ENCODE measurements at places on chromosomes 5 and 9.

- no peak for DNase-seq
These were observed 8.4 kb upstream of the ZNF354C start for GRCh38 chr5:179051784-179052183.

GRCh38 chr5:83721953-83722901 is 1.6 kb upstream of the HAPLN1 start:
- peak; percentile 89 for DNase-seq

DNA sequence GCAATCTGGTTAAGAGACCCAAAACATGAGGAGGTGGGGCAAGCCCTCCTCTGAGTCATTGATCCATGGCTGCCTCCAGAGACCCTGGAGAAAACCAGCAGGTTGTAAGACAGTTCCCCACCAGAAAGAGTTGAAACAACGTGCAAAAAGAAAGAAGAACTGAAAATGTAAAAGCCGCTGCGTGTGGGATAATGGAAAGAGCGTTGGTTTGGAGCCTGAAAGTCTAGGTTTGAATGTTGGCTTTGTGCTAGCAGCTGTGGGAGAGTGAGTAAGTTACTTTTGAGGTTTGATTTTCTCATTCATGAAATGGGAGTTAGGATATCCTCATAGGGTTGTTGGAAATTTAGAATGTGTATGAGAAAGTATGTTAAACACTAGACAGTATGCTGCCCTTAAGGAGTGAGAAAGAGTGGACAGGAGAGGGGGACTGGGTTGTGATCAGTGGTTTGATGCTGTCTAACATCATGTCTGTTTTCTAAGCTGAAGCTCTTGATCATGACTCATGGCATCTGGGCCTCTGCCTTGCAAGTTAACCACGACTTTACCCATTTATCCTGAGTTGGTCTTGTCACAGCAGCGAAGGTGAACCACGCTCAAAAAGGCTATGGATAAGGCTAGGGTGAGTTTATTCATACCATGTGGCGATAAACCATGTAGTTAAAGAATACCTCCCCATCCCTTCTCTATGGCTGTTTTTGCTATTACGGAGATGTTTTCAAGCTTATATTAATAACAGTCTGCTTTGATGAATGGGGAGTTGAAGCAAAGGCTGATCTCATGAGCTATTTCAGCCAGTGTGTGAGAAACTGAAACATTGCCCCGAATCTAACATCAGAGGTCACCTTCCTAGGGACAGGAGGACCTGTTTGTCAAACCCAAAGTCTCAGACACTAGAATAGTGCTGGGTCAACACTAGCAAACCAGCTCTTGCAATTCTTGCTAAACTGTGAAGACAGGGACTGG is 41.3 kb downstream of the ZNF366 start:
- DNase-seq, result no peak

DNA sequence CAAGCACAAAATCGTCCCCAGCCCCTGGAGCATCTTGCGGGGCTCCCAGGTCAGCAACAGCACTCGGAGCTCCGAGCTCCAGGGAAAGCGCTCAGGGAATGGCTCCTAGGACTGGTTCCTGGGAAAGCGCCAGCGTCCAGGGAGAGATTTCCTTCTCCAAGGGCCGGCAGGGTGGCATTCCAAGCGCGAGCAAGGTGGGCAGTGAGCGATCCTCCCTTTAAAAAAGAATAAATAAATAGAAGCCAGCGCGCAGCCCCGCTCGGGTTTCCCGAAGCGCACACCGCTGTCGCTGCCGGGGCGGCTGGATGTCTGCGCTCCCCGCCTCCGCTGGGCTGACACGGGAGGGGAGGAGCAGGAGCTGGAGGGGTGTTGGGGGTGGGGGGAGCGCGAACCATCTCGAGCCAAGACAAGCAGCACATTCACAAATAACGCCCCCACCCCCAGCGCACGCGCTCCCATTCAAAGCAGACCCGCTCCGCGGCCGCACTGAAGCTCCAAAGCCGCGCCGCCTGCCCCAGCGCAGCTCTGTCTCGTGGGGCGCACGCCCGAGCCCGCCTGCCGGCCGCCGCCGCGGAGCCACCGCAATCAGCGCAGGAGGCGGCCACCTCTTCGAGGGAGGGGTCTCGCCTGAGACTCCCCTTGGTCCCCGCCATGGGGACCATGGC is 327.4 kb downstream of the SH3GL2 start:
- peak; percentile 24 for DNase-seq

DNA sequence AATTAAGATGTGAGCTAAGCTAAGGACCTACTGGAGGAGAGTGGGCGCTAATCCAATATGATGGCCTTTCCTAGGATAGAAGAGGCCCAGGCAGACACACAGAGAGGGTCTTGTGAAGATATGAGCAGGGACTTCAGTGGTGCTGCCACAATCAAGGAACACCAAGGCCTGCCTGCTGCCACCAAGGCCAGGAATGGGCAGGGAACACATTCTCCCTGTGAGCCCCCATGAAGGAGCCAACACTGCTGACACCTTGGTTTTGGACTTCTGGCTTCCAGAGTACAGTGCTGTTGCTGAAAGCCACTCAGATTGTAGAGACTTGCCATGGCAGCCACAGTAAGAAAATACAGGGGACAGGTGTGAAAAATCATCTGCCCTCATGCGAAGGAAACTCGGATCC is 73.1 kb upstream of the IRX1 start:
- no peak for DNase-seq

GRCh38 chr5:137834498-137835049 is 33.1 kb upstream of the MYOT start:
- no peak for DNase-seq

DNA sequence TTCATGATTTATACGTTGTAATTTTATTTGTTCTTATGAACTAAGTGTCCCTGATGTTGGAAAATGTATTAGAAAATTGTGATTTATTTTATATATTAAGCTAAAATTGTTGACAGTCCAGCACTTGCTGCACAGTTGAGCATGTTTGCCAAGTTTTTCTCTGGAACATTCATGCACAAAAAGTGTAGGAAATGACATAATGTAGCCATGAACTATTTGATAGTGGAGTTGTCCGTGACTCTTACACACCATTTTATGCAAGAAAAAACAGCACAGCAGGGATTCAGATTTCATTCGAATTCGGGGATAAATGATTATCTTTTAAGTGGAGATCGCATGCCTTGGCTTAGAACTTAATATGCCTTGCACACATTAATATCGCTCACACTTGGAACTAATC is 708.6 kb upstream of the WWC1 start:
- no peak for DNase-seq

GRCh38 chr5:130279386-130279785 is 375.1 kb downstream of the CHSY3 start:
- no peak for DNase-seq

GRCh38 chr9:135221951-135222631 is 134.6 kb downstream of the OLFM1 start:
- no peak for DNase-seq

DNA sequence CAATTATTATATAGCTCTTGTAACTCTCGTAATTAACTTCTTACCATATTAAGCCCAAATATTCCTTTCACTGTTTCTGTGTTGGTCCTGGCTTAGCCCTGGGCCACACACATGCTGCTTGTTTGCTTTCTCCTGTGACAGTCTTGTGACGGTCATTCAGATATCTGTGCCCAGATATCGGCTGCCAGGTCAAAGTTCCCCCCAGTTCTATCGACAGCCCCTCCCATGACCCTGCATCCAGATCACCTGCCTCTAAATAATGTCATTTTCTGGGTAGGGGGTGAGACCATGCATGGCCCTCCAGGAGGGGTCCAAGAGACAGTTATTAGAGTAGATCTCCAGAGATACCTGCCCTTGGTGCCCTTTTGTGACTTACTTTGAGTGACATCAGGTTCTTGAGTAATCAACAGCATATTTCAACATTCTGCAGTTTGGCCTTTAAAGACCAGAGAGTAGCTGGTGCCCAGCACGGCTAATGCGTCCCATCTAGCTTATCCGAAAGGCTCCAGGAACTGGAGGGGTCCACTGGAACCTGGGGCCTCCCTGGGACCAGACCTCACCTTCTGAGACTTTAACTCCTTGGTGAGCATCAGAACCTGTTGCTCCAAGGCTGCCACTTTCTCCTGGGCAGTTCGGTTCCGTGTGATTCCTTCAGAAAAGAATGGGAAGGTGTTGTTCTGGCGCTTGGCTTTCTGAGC is 26.9 kb downstream of the TBC1D2 start:
- no peak for DNase-seq

GRCh38 chr5:165405340-165405739 is 1899.9 kb downstream of the MAT2B start:
- no peak for DNase-seq

GRCh38 chr5:19880458-19880857 is 107.5 kb downstream of the CDH18 start:
- no peak for DNase-seq

GRCh38 chr5:124754206-124754927 is 7.9 kb upstream of the ZNF608 start:
- peak; percentile 58 for DNase-seq

GRCh38 chr9:22052376-22052945 is 43.4 kb upstream of the CDKN2B start:
- DNase-seq, result no peak

DNA sequence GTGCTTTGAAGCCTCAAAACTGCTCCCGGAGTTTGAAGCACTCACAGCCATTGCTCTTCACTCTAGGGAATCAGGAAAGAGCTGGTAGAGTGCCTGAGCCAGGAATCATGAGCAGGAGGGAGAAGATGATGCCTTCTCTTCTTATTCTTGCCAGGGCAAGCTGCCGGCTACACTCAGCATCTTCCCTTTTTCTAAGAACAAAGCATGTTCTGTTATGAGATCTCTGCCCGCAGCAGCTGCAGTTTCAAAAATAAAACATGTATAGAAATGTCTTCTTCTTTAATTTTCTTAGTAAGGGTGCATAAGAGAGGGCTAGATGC is 57.9 kb upstream of the RICTOR start:
- no peak for DNase-seq

GRCh38 chr5:32094691-32095090 is 79.4 kb downstream of the GOLPH3 start:
- DNase-seq, result no peak

DNA sequence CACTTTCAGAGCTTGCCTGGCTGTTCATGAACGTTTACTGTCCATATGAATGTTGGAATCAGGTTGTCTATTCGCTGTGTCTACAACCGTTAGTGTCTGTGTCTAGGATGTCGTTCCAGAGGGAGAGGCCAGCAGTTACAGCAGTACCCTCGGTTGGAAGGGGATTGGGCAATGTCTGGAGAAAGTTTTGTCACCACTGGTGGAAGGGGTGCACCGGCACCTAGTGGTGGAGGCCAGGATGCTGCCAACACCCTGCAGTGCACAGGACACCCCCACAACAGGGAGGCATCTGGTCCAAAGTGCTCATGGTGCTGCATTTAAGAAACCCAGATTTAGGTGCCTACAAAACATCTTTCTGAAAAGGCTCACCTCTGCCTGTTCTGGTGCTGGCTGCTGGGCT is 220.7 kb downstream of the FANCC start:
- DNase-seq, result no peak

DNA sequence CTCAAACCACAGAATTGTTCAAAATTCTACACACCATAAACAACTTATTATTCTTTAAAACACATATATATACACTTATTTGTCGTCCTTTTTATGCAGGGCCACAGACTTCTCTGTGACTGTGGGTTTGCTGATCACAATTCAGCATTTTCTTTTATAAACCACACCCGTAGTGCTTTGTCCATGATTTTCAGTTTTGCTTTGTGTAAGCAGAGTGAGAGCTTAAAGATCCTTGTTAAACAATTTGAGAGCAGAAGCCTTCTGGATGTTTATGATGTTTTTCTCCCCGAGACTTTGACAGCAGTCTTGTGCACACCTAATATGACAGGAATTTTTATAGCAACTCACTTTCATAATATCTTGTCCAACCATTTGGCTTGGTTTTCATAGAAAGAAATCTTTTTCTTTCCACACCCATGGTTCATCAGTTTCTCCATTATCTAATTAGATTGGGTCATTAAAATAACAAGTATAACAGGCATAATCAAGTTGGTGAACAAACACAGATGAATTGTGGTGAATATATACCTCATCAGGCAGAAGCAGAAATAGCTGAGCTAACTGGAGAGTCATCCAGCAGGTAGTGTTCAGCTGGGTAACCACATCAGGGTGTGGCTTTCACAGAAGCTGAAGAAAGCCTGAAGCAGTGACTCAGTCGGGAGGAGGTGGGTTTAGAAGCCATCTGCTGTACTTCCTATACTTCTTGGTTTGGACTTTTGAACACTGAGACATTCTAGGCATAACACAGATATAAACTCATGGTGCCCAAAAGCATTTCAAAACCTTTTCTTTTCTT is 232.8 kb downstream of the DOCK8 start:
- DNase-seq, result no peak

GRCh38 chr5:39544941-39545340 is 120.2 kb upstream of the DAB2 start:
- no peak for DNase-seq

DNA sequence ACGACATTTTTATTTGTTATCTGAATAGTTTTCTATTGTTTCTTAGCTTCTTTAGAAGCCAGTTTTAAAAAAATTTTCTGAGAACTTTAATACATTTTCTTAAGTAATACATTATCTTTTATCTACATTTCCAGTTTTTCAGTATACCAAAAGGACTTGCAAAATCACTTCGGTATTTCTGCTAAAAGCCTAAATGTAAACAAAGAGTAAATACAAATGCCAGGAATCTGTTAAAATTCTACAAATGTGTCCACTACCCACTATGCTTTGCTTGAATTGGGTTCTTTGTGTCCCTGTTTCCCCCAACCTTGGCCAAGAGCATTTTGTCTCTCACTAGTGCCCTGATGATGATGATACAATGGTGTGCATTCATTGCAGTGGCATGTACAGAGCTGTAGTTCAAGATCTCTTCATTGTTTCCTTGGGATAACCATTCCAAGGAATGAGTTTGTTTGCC is 611.2 kb downstream of the NR2F1-AS1 start:
- DNase-seq, result no peak

- DNase-seq, result no peak
These were observed 122.7 kb downstream of the GRIA1 start for GRCh38 chr5:153613144-153613543.

- DNase-seq, result no peak
These were observed 76.3 kb downstream of the AOPEP start for GRCh38 chr9:94802793-94803192.

DNA sequence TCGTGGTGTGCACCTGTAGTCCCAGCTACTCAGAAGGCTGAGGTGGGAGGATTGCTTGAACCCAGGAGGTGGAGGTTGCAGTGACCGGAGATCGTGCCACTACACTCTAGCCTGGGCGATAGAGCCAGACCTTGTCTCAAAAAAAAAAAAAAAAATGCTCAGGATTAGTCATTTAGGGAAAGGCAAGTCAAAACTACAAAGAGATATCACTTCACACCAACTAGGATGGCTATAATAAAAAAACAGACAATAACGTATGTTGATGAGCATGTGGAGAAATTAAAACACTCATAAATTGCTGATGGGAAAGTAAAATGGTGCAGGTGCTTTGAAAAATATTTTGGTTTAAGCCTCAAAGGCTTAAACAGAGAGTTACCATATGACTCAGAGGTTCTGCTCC is 6.3 kb upstream of the ANKRD34B start:
- no peak for DNase-seq

All from NCI-H82 (cell line).